Stimulated activated CD4-positive, alpha-beta T cell treated with anti-CD3 and anti-CD28 coated beads, Interleukin-4, amount 100 ng/mL, for 24 hours (primary cell): ENCODE measurements at places on chromosomes 3 and 15.

DNA sequence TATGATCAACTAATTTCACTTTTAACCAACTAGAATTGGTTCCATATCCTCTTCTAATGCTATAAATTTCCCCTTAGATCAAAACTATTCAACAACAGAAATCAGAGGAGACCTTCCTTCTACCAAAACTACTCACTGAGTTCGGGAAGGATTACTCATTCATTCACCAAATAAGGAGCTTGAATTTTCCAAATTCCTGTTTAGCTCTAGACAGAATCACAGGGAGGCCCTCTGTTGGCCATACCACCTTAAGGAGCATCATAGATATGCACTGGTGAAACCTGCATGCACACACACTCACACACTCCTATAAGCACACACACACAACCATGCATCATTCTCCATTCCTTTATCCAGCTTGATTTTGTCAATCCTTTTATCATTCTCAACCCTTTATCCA is 49.0 kb downstream of the SUCLG2 start:
- no peak for DNase-seq

- DNase-seq, result no peak
These were observed 100.8 kb upstream of the TPM1 start for GRCh38 chr15:62941699-62942098.

DNA sequence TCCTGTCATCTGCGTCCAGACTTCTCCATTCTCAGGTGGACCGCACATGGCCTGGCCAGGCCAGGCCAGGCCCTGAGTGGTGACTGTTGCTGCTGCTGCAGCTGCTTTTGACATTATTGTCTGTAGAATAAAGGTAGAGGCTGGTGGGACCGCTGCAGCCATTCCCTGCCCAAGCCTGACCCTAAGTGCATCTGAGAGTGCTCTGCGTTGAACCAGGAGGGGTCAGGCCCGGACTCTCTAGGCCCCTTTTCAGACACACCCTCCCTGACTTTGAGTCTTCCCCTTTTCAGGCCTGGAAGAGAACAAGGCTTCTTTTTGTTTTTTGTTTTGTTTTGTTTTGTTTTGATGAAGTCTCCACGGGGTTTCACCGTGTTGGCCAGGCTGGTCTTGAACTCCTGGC is 54.6 kb upstream of the FLNB start:
- DNase-seq, result no peak

- DNase-seq, result no peak
These were observed 22.2 kb upstream of the CDAN1 start for GRCh38 chr15:42759093-42759492.

- DNase-seq, result no peak
These were observed 61.4 kb downstream of the ATP10A start for GRCh38 chr15:25801586-25802284.
